Stimulated activated CD8-positive, alpha-beta memory T cell treated with anti-CD3 and anti-CD28 coated beads, Interleukin-4, amount 100 ng/mL, for 4 hours (primary cell): ENCODE measurements at places on chromosomes 7 and 10.
A peak's percentile ranks its signal among the peaks of the same experiment; 100 is the strongest.

GRCh38 chr10:45488365-45488764 is 114.3 kb downstream of the ALOX5 start:
- no peak for DNase-seq

- no peak for DNase-seq
Observed at GRCh38 chr10:78178940-78179339, 145.3 kb downstream of the RPS24 start.

DNA sequence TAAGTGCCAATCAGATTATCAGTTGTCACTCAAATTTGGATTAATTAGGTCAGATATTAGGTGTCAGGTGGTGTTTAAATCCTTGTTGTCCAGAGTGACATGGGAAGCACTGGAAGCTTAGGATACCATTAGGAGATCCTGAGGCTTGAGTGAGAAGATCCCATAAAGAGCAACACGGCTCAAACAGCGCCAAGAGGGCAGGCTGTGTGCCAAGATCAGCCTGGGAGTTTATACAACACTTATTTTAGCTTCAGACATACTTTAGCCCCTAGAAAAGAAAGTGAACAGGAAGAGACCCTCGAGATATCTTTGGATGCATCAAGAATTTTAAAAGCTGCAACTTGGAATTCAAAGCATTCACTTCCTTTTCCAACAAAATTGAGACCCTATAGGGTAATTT is 14.2 kb upstream of the ACTA2 start:
- no peak for DNase-seq

DNA sequence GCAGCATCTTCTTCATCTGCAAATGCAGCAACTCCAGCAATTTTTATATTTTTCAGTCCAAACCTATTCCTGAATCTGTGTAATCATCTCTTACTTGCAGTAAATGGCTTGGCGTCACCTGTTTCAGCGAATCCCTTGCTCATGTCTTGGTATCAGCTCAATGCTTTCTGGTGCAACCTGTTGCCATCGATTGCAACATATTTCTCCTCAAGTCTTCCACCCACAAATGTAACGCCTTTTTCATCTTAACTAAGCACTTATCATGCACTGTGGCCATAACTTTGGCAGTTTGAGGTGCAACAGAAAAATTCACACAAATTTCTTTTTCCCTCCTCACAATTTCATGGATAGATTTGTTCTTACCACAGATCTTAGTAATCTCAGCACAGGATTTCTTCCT is 168.3 kb downstream of the HERPUD2 start:
- no peak for DNase-seq

- DNase-seq = no peak
Observed at GRCh38 chr7:128932862-128933179, 4.9 kb upstream of the IRF5 start.

DNA sequence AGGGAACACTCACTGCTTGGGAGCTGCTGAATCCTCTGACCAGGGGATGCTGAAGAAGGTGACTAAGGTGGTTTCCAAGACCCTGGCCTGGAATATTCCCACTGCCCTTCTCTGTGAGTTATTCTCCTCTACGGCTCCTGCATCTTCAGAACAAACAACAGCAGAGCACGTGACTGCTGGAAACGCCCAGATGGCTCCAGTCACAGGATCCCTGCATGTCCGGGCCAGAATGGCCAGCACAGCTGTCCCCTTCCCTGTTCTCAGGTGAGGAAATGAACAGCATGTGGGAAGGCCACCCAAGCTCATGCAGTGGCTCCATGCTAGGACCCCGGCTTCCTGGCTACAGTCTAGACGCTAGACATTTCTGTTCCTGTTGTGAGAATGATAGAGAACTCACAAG is 43.1 kb downstream of the GHRHR start:
- no peak for DNase-seq

- DNase-seq = no peak
Observed at GRCh38 chr7:157538321-157538720, 201.5 kb downstream of the DNAJB6 start.

- DNase-seq = no peak
Observed at GRCh38 chr7:101936611-101937231, 119.3 kb downstream of the CUX1 start.

- DNase-seq = no peak
Observed at GRCh38 chr7:118580743-118581382, 356.4 kb downstream of the ANKRD7 start.

DNA sequence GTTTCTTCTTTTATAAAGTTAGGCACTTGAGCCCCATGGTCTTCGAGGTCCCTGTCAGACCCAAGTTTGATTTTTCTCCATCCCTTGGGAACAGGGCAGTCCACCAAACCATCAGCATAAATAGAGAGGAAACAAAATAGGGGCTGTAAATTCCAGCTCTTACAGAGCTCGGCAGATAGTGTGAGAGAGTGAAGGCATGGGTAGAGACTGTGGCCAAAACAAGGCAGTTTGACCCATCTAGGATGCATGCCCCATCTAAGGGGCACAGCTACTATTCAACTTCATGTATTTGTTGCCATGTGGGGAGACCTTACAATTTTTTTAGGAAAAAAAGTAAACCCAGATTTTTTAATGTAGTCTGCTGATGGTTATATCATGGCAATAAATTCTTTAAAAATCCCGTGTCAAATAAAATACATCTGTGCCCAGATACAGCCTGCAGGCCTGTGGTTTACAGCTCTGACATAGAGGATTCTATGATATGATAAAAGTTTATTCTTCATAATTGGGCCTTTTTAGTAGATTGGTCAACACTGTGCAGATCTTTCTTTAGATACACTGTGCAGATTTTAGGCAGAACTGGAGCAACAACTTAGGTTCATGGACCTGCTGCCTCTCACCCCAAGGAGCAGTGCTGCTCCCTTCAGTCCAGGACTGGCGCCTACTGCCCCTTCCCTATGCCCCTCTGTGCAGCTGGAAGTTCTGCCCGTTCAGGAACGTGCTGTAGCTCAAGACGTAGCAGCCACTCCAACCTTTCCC is 5.3 kb downstream of the PPP1R3C start:
- no peak for DNase-seq

GRCh38 chr7:139916717-139917395 is 87.8 kb downstream of the TBXAS1 start:
- peak; percentile 7 for DNase-seq

GRCh38 chr7:28169230-28169629 is 11.4 kb downstream of the JAZF1 start:
- no peak for DNase-seq

DNA sequence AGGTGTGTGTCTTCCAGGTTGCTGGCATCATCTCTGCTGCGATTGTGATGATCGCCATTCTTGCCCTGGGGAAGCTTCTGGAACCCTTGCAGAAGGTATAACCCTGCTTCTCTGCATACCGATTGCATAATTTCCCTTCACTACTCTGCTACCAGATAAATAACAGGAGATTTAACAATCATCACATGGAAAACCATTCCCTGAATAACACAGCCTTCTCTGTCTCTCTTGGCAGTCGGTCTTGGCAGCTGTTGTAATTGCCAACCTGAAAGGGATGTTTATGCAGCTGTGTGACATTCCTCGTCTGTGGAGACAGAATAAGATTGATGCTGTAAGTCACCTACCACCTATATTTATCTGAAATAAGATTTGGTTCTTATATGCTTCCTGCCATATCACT is 33.8 kb downstream of the SLC26A4 start:
- DNase-seq = no peak

DNA sequence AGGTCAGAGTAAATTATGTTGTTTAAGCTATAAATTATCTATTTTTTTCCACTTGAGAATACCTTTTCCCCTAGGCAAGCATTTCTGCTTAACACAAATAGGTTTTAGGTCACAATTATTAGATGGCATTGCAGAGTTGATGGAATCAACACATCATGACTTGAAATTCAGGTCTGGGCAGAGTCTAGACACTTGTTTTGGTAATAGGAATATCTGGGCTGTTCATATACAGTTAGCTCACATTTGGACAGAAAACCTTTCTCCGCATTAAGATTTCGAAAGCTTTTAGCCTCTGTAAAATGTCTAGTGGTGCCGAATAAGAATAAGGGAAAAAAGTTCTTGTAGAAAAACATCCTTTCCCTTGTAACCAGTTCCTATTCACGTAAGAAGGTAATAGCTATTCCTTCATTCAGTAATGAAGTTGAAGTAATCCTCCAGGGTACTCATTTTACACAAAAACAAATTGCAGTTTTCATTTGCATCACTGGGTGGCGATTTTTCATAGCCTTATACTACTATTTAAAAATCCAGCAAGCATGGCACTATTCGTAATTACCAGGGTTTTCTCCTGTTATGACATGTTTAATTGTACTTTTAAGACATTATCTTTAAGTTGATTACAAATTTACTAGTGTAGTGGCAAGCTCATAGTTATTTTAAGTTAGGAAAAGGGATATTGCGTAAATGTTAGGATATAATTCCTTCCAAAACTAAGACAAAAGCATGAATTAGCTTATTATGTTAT is 37.0 kb downstream of the RPA3 start:
- DNase-seq = peak; percentile 10

GRCh38 chr10:97843281-97843671 is 6.4 kb upstream of the GOLGA7B start:
- no peak for DNase-seq

DNA sequence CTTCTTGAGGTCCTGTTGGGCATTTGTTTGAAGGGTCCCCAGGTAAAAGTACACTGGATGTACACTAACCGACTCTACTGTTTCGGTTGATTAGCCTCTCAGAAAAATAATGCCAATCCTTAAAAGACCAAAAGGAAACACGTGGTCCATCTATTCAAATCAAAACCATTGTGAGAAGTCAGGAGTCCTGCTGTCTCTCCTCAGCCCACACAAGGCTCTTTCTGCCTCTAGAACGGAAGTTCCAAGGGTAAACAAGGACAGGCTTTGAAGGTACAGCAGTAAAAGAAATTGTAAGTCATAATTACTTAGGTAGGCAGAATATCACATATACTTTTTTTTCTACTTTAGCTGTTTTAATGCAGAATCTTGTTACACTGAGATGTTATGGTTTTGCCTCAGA is 71.7 kb upstream of the TPK1 start:
- DNase-seq = no peak

GRCh38 chr7:143172354-143172753 is 10.9 kb upstream of the TAS2R39 start:
- no peak for DNase-seq

GRCh38 chr10:43041422-43042342 is 35.2 kb upstream of the RET start:
- DNase-seq = no peak

- no peak for DNase-seq
Observed at GRCh38 chr7:95436407-95436806, 1.6 kb upstream of the PON2 start.

- DNase-seq = no peak
Observed at GRCh38 chr7:32515890-32516550, 20.7 kb downstream of the AVL9 start.

- no peak for DNase-seq
Observed at GRCh38 chr10:13998163-13998835, 332.4 kb downstream of the FRMD4A start.

- no peak for DNase-seq
Observed at GRCh38 chr7:24877790-24878311, 102.1 kb downstream of the OSBPL3 start.

GRCh38 chr10:72812753-72813430 is 80.6 kb upstream of the OIT3 start:
- no peak for DNase-seq

DNA sequence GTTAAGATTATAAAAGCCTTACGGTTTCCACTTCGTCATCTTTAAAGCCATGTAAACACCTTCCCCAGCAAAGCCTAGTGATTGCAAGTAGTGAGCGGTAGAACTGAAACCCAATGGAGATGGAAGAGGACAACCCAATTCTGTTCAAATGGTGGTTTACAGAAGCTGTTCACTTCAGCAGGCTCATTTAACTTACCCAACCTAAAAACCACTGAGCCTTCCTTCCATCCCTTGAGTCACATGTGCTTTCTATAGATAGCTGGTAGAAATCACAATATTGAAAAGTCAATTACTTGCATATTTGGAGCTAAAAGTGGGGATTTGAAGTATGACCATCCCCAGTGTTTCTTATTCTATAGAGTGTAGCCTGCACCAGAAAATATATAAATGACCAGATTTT is 667.7 kb downstream of the SUGCT start:
- no peak for DNase-seq

DNA sequence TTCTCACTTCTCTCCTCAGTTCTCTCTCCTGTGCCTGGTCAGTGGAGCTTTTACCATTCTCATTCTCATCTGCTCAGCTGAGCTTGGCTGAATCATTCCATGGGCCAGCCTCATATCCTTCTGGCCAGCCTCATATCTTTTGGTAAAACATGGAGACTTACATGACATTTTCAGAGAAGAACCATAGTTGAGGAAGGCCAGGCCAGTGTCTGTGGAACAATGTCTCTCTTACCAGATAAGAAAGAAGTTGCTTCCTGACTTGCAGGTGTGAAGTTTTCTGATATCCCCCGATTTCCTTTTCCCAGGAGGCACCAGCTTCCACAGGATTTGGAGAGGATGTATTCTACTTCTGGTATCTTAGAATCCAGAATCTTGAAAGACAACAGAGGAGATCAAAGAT is 24.7 kb downstream of the ST7 start:
- no peak for DNase-seq

- no peak for DNase-seq
Observed at GRCh38 chr7:78770422-78771410, 682.8 kb downstream of the MAGI2 start.

DNA sequence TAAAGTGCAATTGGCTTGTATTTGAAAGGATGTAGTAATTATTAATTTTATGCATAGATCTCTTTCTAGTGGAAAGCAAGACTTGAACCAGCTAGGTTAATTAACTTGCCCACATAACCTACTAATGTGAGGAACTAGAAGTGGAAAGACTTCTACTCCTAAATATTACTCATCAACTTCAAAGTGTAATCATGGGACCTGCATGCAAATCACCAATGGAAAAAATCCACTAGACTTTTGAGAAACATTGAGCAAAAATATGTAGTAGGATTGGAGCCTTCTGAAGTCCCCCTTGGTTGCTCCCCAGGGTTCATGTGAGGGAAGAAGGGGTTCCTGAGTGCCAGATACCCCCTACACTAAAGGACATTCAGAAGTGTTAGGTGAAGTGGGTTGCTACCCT is 240.2 kb downstream of the PTEN start:
- DNase-seq = no peak

DNA sequence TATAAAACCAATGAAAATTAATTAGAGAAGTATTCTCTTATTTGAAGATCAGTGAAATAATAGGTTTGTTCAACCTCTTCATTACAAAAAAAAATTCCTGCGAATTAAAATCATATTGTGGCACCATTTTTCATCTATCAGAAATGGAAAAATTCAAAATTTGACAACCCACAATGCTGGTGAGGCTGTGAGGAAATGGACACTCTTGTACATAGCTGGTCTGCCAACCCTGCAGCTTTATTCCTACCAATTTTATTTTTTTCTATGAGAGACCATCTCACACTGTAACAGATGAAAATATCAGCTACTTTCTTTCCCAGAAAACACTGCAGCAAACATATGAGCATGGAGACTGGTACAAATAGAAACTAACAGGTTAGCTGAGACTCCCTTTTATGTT is 208.8 kb upstream of the SEMA3E start:
- no peak for DNase-seq
